ENCODE measurements at places on chromosomes 11 and 22.

- DNase-seq, result no peak
These were observed 16.5 kb upstream of the DGKZ start for GRCh38 chr11:46330563-46331281.

GRCh38 chr22:44759430-44760310, 7.3 kb downstream of the ARHGAP8 start:
- DNase-seq, result no peak

- no peak for DNase-seq
These were observed 25.7 kb upstream of the HMGXB4 start for GRCh38 chr22:35231585-35232084.

DNA sequence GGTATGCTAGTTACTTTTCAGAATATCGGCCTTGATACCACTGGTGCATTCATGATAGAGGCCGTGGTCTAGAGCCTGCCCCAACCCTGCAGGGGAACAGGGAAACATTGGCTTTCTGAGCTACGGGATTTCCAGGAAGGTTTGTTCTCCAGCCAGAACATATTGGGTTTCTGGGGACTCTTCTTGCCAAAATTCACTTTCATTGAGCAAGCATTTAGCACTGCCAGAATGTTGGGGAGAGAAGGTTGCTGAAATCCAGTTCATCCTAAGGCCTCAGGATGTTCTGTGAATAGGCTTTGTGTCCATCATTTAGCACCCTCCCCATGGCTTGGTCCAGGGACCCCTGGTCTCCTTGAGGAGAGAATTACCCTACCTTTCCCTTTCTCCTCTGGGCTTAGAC, 36.7 kb downstream of the DRG1 start:
- DNase-seq, result no peak

GRCh38 chr22:32799496-32799895, 2.0 kb upstream of the TIMP3 start:
- DNase-seq, result no peak

- no peak for DNase-seq
These were observed 999 bp downstream of the FGF3 start for GRCh38 chr11:69818231-69818602.

DNA sequence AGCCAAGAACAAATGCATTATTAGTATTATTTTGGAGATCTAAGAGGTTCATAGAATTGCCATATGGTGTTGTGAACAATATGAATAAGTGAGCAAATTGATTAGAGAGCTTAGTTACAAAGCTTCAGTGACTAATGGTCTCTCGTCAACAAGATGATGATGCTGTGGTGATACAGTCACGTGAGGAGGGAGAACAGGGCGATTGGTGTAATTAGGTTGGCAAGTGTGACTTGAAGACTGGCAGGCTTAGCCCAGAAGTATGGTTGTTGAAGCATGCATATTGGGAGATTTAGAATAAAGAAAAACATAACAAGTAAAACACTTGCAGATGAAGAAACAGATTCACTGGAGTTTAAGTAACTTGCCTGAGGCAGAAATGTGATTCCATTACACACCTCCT, 100.6 kb upstream of the SORL1-AS1 start:
- no peak for DNase-seq

GRCh38 chr11:44944853-44945235, 5.8 kb downstream of the TP53I11 start:
- DNase-seq, result no peak

DNA sequence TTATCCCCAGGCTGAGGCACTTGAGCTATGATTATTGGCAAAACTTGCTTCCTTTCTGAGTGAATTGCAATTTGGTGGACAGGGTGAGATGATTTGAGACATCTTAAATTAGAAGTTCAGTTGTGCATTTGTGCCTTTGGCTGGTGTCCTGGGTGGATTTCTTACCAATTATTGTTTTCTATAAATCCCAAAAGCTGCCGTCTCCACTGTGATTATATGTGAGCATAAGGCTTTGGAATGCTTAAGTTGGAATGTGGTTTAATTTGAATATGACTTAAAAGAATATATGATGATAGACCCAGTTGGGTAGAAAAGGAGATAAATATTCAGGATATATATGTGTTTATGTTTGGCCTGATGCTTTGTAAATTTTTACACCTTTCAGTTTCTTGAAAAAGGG, 70.0 kb downstream of the EXT2 start:
- DNase-seq, result no peak

- no peak for DNase-seq
These were observed 83.2 kb upstream of the POU2AF2 start for GRCh38 chr11:111162305-111162704.

GRCh38 chr22:46004105-46004866, 27.3 kb upstream of the WNT7B start:
- DNase-seq, result no peak

GRCh38 chr11:79417069-79417920, 23.5 kb downstream of the TENM4 start:
- no peak for DNase-seq

- DNase-seq, result no peak
These were observed 5.7 kb downstream of the PATE2 start for GRCh38 chr11:125772834-125773505.
